ENCODE measurements at places on chromosomes 6 and 20.

DNA sequence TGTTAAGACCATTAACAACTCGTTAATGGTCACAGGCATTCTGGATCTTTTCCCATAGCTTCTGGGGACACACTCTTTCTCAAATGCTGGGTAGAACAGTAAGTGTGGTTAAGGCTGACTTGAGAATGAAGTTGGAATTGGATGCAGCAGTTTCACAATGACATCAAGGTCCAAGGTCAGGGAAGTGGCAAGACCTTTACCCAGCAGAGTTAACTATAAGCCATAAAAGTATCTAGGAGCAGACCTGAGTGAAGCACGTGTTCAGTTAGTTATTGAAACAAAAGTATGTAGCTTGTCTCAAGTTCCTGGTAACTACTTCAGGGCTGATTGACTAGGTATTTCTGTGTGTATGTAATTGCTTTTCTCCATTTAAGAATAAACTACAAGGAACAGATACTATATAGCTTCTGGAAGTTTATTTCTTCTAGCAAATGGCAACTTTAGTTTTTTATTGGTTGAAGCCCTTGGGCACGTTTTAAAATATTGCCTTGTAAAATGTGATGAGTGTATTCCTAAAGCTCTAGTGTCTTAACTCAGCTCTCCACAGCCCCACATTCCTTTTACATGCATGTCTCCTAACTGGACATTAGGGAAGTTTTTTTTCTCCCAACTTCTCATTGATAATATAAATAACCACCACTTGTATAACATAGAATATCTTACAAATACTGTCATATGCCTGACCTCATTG is 479.0 kb upstream of the CITED2 start:
- DNase-seq, result no peak

DNA sequence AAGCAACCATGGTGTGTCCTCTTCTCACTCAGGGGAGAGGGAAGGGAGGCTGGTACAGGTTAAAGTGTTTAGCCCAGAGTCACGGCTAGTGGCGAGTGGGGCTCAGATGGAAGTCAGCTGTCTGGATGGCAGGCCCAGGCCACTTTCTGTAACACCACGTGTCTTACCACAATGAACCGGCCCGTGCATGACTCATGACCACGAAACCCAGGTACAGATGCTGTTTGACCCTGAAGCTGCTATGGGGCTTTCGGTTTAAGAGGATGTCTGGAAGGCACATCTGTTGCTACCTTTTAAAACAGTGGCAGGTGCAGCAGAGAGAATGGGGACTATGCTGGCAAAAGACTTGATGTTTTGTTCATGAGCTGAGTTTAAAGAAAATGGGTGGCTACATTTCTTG is 36.5 kb upstream of the MPC1 start:
- no peak for DNase-seq

DNA sequence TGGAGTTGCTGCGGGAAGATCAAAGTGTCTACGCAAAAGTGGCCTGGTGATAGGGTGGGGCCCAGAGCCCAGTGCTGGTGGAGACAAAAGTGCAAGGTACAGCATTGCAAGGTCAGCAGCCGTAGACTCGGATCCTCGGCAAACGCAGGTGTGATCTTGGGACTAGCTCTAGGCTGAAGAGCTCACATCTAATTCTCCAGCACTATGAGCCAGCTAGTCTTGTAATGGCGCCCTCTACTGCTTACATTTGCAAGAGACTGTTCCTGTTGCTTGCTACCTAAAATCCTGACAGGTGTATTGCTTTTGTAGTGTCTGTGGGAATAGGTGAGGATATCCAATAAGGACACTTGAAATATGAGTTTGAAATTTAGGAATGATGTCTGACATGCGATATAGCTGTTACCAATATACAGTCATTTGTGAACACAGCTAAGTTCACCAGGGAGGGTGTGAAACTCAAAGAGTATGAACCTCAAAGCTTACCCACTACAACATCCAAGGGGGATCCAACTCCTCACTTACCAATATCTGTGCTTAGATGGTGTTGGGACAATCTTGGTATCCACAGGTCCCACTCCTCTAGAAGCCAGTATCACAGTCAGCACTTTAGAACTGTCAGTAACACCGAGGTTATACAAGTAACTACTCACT is 58.4 kb downstream of the PDE7B start:
- DNase-seq, result peak; percentile 17

DNA sequence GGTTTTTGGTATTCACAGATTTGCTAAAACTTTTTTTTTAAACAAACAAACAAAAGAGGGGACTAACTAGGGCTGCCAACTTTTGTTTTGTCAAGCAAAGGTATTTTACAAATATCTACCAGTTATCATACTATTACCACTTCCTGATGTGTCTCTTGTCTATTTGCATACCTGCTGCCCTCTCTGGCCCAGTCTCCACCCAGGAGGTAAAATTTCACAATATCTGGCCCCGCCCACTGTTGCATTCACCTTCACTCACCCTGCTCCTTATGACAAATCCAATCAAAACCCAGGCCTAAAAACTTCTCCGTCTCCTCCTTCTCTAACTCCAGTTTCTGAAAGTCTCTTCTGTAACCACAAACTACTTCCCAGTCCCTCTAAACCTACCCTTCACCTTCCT is 82.2 kb downstream of the TRERF1 start:
- DNase-seq, result no peak

DNA sequence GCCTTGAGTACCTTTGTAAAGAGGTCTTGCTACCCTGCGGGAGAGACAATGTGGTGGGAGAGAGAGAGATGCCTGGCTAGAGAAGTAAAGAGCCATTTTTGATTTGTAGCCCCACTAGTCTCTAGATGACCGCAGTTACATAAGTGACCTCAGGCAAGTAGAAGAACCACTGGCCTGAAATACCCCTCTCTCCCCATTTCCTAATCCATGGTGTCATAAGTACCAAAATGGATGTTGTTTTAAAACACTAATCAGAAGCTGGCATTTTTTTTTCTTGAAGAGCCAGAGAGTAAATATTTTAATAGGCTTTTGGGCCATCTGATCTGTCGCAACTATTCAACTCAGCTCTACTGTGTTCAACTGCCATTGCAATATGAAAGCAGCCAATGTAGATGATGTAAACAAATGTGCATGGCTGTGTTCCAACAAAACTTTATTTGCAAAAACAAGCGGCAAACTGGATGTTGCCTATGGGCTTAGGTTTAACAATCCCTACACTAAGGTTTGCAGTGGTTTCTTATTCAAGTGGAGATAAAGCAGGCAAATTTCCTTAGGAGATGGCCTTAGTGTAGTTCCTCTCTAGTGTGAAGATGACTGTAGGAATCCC is 36.5 kb downstream of the RARS2 start:
- no peak for DNase-seq

GRCh38 chr6:38152620-38153019 is 333.1 kb downstream of the ZFAND3 start:
- DNase-seq, result no peak

- DNase-seq, result no peak
Measured at GRCh38 chr6:73870907-73871306, 174.9 kb downstream of the CD109 start.

DNA sequence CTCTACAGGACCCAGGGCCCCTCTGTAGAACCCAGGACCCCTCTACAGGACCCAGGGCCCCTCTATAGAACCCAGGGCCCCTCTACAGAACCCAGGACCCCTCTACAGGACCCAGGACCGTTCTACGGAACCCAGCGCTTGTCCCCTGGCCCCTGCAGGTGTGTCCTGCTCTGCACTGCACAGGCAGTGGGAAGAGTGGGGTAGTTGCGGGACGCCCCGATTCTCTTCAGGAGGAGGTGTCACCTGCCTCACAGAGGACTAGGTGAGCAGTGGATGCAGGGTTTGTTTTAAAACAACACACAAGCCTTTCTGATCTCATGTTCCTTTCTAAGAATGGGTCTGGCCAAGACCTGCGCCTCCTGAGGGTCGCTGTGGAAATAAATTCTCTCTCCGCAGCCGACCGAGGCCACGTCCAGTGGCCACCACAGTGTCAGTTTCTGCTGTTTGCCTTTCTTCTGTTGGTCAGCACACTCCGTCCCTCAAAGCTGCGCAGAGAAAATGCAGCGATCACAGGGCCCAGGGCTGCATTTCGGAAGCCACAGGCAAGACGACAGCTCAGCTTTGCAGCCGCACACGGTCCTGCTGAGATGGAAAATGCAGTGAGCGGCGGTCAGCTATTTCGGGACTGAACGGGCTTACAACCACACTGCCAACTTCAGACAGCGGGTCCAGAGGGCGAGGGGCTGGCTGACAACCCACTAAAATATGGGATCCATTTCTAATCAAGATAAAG is 135.2 kb downstream of the DLL1 start:
- no peak for DNase-seq

DNA sequence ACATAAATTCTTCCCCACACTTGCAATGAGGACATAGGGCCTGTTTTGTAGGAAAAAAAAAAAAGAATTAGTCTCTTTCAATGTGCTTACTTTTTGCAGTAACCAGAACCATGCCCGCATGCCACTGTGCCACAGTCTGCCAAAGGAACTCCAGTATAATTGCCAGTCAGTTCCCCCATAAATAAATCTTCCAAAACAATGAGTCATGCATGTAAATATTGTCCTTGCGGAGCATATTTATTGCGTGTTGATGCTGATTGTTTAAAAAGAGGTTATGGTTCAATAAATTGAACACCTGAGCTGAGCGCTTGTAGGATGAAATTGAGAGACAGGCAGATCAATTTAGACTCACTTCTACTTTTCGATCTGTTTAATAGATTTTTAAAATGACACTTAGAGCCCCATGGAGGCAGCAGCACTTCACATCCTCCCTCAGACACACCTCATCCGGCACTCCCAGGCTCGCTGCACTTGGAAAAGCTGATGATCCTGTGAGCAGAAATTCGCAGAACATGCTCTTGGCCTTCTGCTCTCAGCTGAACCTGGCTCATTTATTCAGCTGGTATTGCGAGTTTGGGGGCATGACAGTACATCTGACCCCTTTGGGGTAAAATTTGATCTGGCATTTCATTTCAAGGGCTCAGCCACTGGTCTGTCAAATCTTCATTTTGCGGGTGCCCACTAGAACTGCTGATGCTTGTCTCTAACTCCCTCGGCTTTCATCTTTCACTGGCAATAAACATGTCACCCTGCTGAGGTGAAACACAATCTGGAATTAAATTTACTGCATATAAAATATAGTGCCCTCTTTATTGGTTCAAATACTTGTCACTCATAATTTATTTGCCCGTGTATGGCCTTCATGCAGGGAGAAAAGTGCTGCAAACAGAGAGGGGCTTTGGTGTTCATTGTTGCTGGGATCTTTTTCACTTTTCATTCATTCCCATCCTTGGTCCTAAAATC is 371.1 kb upstream of the POU3F2 start:
- DNase-seq, result no peak

- DNase-seq, result no peak
Measured at GRCh38 chr6:1346558-1347091, 34.7 kb downstream of the FOXQ1 start.

DNA sequence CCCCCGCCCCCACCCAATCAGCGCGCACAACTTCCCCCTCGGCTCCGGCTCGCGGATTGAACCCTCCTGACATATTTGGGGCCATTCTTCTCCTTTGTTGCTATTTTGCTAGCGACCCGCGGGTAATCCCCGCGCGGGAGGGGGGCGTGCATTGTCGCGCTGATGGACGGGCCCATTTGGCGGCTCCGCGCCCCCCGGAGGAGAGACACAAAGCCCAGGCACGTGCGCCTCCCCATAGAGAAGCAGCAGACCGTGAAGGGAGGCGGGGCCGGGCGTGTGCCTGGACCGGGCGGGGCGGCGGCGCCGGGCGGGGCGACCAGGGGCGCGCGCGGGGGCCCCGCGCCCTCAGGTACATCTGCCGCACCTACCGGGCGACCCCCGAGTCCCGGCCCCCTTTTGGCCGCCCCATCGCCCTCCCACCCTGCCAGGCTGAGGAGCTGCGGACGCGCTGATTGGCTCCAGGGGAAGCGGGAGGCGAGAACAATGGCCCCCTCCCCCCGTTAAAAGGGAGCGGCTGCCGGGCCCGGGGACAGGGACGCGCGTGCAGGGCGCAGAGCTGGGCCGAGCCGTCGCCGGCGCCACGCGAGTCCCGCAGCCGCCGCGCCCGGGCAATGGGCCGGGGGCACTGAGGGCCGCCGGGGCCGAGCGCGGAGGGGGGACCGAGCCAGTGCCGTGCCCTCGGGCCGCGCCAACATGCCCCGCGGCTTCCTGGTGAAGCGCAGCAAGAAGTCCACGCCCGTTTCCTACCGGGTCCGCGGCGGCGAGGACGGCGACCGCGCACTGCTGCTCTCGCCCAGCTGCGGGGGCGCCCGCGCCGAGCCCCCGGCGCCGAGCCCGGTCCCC is at the start of gene INSM1:
Gene INSM1, plus strand, starts transcription at position 530 of the 843 bp plus-strand sequence. Its CDS starts 164 bp downstream, at position 694.
- no peak for DNase-seq

- no peak for DNase-seq
Measured at GRCh38 chr6:105330913-105331312, 72.0 kb downstream of the PREP start.

DNA sequence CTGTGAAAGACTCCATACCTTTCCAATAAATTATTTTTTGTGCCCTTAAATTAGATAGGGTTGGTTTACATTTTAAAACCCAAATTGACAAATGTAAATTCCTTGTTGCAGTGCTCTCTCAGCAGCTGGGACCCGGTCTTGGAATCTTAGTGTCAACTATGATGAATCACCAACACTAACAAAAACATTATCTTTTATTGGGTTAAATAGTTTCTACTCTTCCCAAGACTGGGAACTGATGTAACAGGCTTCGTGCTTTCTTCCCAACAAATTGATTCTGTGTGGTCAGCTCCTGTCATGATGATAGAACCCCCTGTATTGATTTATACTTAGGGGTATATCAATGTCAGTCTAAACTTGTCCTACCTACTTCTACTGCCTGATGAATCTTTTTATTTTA is 23.2 kb upstream of the AHI1 start:
- DNase-seq, result no peak

GRCh38 chr6:31734821-31735406 is 1.4 kb downstream of the CLIC1 start:
- no peak for DNase-seq

DNA sequence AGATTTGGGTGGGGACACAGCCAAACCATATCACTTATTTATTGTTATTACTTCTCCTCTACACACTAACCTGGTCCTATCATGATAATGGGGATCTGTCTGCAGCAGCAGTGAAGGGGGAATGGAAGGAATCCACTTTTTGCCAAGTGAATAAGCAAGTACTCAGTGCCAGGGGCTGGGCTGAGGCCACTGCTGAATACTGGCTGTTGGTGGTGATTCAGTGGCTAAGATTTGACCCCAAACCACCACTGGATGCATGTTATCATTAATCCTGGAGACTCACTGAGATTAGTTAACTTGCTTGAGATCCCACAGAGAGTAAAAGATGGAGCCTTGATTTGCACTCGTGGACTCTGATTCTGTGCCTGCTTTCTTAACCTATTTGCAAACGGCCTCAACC is 127.7 kb downstream of the TSHZ2 start:
- DNase-seq, result no peak

All from fibroblast of the conjunctiva (primary cell).